Activated naive CD4-positive, alpha-beta T cell treated with Interleukin-2 at 50 U/mL for 16 hours (primary cell): ENCODE measurements at places on chromosomes 2 and 18.

- no peak for DNase-seq
These were observed 101.3 kb upstream of the RPE start for GRCh38 chr2:209901172-209901571.

DNA sequence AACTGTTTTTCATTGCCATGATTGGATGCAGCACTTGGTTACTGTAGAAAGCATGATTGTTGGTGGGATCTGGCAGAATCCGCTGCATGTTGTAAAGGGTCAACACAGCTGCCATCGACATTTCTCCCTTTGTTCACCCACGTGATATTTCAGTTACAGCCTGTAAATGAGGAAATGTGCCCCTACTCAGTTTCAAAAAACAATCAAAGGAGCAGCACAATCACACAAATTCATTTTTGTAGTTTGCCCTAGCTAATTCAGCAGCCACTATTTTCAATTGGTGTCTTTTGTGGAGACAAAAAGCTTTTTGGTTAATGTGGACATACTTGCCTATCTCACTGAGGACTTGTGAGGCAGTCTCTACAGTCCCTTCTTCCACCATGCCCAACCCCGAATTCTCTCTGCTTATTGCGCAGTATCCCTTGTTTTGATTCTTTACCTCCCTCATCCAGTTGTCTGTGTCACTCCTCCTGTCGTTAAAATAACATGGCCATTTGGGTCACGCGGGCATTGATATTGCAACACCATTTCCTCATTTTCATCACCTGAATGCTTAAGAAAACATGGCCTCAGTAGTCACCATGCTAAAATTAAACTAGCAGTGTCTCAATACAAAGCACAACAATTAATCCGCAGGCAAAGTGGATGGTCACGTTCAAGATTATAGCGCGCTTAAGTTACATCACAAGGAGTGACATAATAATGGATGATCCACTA lies 6.4 kb upstream of the PROC start:
- DNase-seq = no peak

DNA sequence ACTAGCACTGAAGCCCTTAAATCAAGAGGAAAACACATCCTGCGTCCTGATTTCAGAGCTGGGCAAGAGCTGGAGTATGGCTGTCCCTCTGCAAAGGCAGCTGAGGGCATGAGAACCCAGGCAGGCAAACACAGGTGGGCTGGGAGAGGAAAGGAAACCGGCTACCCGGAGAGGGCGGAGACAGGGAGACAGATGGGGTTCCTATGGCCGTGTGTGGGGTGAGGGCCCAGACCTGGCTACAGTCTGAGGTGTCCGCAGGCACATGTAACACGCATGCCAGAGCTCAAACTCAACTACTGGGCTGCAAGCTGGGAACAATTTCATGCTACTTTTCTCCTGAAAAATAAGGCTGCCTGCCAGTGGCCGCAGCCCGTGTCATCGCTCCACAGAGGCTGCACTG lies 2.7 kb downstream of the COPS9 start:
- DNase-seq = no peak

- no peak for DNase-seq
These were observed 41.0 kb downstream of the CEP192 start for GRCh38 chr18:13032173-13032572.

GRCh38 chr2:228282376-228282775 lies 100.9 kb upstream of the SPHKAP start:
- no peak for DNase-seq

- no peak for DNase-seq
These were observed 4.9 kb upstream of the COL3A1 start for GRCh38 chr2:188969236-188969635.

DNA sequence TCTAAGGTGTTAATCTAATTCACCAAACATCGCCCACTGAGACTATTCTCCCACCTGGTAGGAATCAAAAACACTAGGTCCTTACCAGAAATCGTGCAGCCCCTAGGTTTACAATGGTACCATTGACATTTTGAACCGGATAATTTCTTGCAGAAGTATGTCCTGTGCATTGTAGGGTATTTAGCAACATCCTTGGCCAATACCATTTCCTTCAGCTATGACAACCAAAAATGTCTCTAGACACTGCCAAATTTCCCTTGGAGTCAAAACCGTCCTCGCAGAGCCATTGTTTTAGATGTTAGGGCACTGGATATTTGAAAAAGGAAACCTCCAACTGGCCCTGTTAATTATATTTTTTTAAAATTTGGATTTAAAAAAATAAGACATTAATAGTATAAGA lies 3.8 kb downstream of the VPS54 start:
- DNase-seq = no peak

- DNase-seq = no peak
These were observed 576.2 kb downstream of the CPS1 start for GRCh38 chr2:211132573-211132972.

DNA sequence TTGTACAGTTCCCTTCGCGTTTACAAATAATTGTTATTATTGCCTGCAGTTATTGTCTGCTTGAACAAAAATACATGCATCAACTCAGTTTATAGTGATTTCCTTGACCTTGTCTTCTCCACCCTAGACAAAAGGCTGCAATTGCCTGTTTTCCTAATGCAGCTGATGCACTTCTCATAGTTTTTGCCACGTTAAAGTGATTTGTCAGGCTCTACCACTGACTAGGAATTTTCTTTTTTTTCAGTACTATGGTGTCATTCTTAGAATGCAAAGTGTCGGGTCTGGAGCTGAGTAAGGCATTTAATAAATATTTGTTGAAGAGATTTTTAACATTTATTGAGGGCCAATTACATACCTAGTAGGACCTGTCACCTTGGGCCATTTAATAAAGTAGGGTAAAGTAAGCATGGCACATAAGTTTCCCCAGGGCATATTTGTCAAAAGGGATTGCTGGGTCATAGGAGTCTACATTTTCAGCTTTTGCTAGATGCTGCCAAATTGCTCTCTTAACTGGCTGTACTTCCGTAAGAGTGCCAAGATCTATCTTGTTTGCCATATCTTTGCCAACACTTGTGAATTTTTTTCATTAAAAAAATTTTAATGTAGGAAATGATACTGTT lies 24.1 kb downstream of the ACSL3 start:
- no peak for DNase-seq

DNA sequence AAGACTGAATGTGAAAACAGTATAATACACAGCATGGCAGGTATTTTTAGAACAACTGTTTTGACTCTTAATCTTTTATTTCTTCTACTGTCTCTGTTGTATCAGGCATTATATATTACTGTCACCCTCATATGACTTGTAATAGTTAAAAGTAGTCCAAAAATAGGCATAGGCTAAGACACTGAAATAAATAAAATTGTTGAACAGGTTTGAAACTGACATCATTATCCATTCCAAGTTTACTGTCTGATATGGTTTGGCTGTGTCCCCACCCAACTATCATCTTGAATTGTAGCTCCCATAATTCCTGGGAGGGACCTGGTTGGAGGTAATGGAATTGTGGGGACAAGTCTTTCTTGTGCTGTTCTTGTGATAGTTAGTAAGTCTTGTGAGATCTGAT lies 91.4 kb upstream of the CDH19 start:
- no peak for DNase-seq

DNA sequence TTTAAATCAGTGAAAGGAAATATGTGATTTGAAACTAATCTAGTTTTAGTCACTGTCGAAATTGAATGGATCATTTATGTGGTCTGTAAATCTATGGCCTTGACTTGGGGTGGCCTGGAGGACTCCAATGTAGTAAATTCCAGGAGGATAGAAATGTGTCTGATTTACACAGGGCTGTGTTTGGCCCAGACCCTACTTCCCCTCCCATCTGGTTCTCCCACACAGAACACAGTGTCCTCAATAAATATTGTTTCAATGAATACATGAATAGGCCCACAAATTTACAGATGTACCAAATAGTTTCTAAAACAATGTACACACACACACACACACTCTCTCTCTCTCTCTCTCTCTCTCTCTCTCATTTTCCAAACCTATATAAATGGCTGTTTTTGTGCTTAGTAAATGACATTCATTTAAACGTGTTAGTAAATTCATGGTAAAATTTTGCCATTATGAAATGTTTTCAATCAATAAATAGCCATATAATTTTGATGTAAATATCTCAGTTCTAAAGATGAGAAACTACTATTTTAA lies 1.9 kb downstream of the CCDC68 start:
- no peak for DNase-seq

GRCh38 chr18:60188958-60189357 lies 183.6 kb downstream of the MC4R start:
- no peak for DNase-seq

- no peak for DNase-seq
These were observed 526.3 kb upstream of the DCC start for GRCh38 chr18:51813740-51814139.

GRCh38 chr2:38146275-38146906 lies 70.4 kb upstream of the CYP1B1 start:
- no peak for DNase-seq

DNA sequence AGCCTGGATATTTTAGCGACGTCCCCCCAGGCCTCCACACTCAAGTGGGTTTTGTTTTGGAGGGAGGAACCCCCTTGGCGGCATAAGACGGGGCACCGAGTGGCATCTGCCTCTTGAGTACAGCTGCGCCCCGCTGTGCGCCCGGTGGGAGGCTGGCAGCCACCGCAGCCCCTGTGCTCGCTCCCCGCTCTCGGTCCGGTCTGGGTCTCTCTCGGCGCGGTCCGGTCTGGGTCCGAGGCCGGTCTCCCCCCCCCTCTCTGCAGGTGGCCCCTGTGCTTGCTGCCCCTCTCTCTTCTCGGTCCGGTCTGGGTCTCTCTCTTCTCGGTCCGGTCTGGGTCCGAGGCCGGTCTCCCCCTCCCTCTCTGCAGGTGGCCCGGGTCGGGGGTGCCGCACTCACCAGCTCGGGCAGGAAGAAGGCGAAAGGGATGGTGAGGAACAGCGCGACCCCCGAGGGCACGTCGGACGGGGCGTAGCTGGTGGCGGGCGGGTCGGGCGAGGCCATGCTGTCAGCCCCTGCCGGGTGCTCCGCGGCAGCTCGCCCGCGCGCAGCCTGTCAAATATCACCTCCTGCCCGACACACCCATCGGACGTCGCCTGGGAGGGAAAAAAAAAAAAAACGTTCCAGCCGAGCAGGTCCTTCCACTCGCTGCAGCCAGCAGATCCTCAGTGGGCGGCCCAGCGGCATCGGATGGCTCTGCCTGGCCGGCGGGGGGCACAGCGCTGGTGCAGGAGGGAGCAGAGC lies at the start of gene MALL:
Gene MALL, minus strand, starts transcription at position 532 of the 742 bp plus-strand sequence. Its CDS starts 30 bp downstream, at position 502.
- DNase-seq = no peak

GRCh38 chr18:60064271-60064670 lies 164.5 kb downstream of the PMAIP1 start:
- no peak for DNase-seq

DNA sequence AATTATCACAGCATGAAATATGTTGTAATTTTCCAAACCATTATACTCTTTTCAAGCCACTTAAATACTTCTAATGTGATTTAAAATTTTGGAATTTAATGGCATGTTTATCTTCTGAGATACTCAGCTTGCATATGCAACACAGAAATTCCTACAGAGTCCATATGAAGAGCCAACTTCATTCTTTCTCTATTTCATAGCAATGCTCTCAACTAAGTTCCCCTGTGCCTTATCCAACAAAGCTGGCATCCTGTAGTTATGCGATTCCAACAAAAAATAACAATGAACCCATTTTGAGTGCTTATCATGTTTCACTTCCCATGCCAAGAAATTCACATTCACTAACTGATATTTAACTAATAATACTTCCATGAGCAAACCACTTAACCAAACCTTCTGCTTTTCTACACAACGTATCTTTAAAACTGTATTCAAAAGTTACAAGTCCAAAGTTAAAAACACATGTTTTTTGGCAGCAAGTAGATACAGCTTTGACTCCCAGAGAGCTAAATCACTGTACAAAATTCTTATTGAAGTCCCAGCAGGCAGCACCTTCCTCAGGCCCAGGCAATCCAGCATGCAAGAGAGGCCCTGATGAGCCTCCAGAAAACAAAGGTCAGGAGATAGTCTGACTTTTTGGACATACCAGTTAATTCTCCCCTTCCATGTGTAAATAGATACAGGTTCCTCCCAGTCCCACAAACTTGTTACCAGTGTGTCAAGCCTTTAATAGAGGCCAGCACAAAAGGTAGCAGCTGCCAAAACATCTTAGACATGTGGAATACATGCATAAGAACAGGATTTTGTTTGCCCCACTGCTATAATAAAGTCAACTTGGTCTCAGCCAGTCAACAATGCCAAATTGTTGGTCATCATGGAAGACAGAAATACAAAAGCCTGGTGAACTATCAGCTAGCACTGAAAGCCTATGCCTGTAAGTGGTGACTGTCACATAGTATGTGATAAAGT lies 113.1 kb upstream of the WDR75 start:
- DNase-seq = no peak

DNA sequence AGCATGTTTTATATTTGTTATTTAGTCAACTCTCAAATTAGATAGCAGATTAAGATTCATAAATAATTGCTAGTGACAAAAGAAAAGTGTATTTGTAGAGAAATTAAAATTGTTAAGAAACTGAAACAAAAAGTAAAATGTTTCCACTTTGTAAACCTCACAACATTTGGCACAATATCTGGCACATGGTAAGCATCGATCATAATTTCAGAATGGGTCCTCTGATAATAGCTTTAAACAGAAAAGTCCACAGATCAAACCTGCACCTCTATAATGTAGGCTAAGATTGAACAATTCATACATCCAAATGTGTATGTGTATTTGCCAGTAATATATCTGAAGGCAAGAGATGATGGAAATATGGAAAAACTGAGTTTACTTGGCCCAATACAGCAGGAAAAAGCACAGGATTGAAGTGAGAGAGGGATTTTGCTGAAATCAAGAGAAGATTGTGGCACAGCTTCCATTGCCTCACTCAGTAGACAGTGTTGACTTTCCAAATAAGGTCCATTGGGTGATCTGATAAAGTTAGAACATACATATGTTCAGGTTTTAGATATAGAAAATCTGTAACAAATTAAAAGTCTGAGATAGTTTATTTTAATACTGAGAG lies 39.4 kb downstream of the COBLL1 start:
- no peak for DNase-seq

- DNase-seq = no peak
These were observed 20.0 kb upstream of the SGPP2 start for GRCh38 chr2:222404151-222404905.

DNA sequence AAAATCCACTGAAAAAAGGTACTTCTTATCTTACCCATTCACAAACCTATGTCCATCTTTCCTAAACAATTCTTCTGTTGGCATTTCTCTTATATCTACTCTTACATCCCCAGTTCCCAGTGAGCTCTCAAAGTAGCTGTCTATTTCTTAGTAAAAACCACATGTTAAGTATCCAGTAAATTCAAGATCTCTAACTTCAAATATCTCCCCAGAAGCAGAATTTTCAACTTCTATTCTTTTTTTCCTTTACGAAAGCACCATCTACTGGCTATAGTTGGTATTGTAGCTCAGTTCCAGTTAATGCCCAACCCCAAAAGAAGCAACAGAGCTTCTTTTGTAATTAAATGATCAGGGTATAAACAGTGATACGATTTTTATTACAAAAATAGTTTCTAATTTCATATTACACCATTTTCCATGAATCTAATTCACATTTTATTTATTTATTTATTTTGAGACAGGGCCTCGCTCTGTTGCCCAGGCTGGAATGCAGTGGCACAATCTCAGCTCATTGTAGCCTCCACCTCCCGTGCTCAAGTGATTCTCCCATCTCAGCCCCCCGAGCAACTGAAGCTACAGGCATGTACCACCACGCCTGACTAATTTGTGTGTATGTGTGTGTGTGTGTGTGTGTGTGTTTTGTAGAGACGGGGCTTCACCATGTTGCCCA lies 28.5 kb downstream of the HRH4 start:
- DNase-seq = no peak

GRCh38 chr18:6920099-6920955 lies 190.8 kb downstream of the ARHGAP28 start:
- DNase-seq = no peak
